ENCODE measurements at places on chromosomes 5 and 9. TPM values are rescaled to one million over a fixed set of nuclear protein-coding genes. Genes with fewer than 3 reads are reported as not detected.

GRCh38 chr5:135551593-135552447 lies 16.1 kb upstream of the NEUROG1 start:
- DNase-seq, result peak; percentile 59

- DNase-seq, result no peak
Observed at GRCh38 chr9:117682955-117683710, 21.1 kb upstream of the TLR4 start.

MCTP1 gene
- total RNA-seq, result 13.4 TPM

DNA sequence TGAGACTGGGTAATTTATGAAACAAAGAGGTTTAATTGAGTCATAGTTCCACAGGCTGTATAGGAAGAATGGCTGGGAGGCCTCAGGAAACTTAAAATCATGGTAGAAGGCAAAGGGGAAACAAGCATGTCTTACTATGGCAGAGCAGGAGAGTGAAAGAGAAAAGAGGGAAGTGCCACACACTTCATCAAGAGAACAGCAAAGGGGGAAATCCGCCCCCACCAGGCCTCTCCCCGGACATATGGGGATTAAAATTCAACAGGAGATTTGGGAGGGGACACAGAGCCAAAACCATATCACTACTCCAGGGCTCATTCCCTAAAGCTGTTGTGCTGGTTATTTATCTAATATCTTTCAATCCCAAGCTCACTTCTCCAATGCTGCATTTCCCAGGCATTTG lies 50.2 kb upstream of the NR3C1 start:
- DNase-seq, result no peak

DNA sequence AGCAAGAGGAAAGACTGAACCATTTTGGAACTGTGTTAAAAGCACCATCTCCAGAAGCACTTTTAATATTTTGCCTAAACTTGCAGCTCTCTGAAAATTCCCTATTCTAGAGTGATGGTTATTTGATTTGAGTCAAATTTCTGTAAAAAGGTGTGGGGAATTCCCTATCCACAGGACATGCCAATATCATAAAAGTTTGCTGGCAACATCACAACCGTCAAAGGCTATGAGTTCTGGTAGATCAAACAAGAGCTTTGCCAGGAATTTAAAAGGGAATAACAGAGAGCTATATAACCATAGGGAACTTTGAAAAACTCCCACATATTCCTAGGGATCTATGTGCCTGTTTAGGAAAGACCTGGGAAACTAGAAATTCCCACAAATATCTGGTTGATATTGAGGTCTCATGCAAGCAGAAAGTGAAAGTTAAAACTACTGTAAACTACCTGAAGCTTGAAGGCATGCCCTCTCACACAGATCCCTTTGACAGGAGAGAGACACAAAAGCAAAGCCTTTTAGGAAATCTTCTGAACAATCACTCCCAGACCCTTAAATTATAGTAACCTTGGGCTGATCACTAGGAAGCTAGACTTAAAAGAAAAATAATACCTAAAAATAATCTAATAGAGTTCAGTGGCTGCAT lies 549.9 kb downstream of the ANXA1 start:
- no peak for DNase-seq

DNA sequence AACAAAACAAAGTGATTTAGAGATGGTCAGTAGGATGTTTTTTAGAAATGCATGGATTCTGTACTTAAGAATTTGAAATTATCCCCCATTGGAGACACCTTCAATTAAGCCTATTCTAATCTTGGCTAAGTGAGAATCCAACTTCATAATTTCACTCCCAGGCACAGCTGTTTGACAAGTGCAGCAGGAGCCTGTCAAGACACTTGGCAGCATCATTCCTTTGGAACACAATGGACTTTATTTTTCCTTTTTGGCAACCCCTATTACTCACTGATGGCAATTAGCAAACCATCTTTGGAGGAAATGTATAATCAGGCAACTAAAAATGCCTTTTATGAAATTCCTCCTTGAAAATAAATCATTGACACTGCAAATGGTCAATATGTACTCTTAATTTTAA lies 194.7 kb downstream of the GLIS3 start:
- DNase-seq, result no peak

CCNI2 gene
- not detected for total RNA-seq

GRCh38 chr5:126234563-126235195 lies 188.5 kb upstream of the GRAMD2B start:
- DNase-seq, result no peak

PCDHB5 gene
- total RNA-seq, result 2.7 TPM

GRCh38 chr5:92017776-92018175 lies 634.7 kb upstream of the ARRDC3 start:
- DNase-seq, result no peak

SAXO1 gene
- 0.15 TPM for total RNA-seq

- no peak for DNase-seq
Observed at GRCh38 chr5:87268970-87269377, 1.3 kb downstream of the RASA1 start.

- no peak for DNase-seq
Observed at GRCh38 chr5:159438092-159438491, 107.8 kb upstream of the IL12B start.

GRCh38 chr5:167140548-167141291 lies 1150.7 kb upstream of the WWC1 start:
- DNase-seq, result no peak

TPRN gene
- total RNA-seq, result 11.4 TPM

GRCh38 chr5:129399069-129399468 lies 61.0 kb upstream of the ADAMTS19 start:
- no peak for DNase-seq

- no peak for DNase-seq
Observed at GRCh38 chr5:9544056-9544455, 1.8 kb downstream of the SEMA5A start.

DNA sequence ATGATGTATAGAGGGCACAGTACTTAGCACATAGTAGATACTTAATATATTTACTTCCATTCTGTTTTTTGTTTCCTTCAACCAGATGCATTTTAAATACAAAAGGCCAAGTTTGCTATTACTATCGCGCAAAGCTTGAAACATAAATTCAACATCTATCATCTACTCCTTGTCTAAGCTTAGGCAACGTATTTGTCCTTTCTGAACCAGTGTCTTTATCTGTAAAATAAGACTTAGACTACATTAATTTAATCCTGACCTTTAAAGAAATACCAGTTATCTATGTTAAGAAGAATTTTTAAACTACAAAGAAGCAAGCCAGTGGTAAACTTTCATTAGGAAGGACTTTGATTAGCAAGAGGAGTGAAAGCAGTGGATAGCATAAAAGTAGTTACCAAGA lies 173.0 kb downstream of the WDR70 start:
- no peak for DNase-seq

DNA sequence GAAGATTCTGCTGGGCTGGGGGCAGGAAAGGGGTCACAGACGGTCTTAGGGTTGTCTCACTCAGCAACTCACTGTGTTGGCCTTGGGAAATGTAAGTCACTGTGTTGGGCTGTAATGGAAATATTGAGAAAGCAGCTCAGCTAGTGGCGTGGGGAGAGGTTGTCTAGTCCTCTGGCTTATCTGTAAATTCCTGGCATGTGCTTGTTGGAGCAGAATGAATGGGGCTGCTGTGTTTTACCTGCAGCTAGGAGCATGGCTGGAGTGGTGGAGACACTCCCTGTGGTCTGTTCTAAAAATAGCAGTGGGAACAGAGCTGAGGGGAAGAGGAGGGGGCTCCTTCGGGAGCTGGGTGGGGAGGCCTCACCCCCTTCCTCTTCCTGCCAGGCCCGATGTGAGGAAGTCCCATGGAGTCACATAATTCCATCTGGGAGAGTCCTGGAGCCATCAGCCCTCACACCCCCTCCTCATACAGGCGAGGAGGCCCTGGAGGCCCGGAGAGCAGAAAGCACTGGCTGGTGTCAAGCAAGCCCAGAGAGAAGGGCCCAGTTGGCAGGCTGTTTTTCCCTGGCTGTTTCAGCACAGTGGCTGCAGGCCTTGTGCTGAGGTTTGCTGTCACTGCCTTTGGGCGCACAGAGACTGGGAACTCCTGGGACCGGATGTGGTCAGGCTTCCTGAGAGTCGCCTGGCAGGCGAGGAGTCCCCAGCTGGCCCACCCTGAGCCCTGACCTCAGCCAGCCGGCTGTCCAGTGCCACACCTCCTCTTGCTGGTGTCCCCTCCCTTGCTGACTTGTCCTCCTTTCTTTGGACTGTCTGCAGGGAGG lies 84.9 kb downstream of the RGS3 start:
- peak; percentile 86 for DNase-seq
